T-helper 1 cell (primary cell): ENCODE measurements at places on chromosomes 5 and 9.

DNA sequence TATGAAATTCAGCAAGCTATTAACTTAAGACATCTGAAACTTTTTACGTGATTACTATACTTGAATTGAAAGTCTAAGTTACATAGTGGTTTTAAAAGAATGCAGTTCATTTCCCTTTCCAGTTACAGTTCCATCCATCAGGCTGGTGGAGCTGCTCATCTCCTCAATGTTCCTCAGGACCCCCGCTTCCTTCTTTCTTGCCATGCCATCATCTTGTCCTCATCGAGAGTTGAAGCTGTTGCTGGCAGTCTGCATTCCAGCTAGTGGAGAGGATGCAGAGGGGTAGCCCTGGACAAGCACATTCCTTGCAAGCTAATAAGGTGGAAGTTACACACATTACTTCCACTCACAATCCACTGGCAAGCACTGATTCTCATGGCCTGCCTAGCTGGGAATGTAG, 8.8 kb upstream of the RNF183 start:
- DNase-seq: no peak

GRCh38 chr5:172336264-172336663, 52.7 kb upstream of the UBTD2 start:
- no peak for DNase-seq

DNA sequence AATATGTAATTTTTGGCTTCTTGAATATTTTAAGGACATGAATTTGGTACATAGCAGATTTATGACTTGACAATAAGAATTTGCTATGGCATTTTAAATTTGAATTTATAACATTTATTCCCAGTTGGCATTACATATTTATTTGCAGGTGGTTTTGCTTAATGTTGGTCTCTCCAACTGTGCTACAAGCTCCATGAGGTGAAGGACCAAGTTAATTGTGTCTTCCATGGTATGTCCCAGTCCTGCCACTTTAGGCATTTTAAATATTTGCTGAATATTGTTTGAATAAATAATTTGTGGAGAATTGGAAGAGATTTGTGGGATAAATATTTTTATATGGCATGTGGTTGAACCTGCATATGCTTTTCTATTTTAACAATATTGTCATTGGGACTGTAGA, 253.4 kb upstream of the RIOK2 start:
- DNase-seq: no peak

DNA sequence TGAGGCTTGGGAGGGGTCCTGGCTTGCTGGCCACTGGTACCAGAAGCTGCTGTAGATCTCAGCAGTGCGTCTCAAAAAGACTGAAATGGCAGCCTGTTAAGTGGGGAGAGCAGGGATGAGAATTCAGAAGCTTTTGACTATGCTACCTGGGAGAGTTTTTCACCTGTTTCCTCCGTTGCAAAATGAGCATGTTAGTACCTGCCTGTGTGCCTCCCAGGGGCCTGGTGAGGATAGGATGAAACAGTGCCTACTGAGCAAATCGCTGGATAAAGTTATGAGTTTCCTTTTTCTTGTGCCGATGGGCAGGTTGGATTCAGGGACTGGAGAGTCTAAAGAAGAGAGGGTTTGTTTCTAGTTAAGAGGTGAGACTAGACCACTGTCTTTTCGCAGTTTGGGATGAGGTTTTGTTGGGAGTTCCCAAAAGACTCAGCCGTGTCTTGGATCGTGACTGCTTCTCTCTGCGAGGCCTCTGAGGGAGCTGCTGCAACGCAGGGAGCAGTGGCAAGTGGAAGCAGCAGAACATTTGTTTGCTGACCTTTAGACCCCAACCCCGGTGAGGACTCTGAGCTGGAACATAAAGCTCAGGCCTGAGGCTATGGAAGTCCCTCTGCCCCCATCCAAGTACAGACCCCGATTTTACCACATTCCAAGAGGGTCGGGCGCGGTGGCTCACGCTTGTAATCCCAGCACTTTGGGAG, 1.4 kb downstream of the RALGPS1 start:
- DNase-seq: no peak

GRCh38 chr5:14929293-14930065, 57.9 kb upstream of the ANKH start:
- no peak for DNase-seq

GRCh38 chr5:54630738-54631359, 113.3 kb downstream of the SNX18 start:
- DNase-seq: no peak

DNA sequence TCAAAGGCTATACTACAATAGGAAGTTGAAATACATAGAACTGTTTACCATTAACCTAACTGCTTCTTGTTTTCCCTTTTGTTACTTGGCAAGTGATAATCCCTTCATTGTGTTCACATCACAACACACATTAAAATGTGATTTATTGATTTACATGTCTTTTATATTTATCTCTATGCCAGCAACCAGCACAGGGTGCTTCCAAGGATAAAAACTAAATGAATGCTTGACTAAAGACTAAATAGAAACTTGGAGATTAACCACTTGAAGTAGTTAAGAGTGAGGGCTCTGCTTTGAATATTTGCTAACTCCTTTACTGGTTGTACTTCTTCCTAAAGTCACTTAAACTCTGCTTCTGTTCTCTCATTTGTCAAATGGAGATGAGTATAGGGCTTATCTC, 1730.6 kb downstream of the EFNA5 start:
- DNase-seq: no peak

DNA sequence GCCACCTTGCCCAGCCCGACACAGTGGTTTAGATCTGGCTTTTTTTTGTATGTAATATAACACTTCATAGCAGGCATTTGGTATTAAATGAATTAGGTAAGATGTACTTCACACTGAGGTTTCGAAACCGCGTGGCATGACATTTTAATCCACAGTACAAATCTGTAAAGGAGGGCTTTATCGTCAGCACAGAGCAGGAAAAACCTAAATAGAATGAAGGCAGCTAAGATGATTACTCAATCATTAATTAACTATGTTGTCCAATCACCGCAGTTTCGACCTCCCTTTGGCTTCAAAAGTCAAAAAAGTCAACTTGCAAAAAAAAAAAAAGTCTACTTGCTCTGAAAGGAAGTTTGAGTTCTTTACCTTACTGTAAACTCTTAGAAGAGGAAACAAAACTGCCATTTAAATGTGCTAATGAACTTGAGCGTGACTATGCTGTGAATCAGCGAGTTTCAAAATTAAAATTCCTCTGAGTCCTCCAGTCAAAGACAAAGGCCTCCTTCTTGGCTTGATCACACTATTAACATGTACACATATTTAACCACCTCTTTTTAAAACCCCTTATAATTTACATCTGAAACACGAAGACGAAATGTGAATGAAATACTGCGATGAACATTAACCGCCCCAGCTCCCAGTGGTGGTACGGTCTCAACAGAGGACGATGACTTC, 698 bp upstream of the SEC24A start:
- DNase-seq: no peak

- no peak for DNase-seq
Measured at GRCh38 chr5:33300209-33300742, 140.5 kb upstream of the TARS1 start.

GRCh38 chr9:3751125-3751758, 225.4 kb upstream of the RFX3 start:
- DNase-seq: no peak

- no peak for DNase-seq
Measured at GRCh38 chr9:75941577-75942311, 51.3 kb downstream of the PCSK5 start.

DNA sequence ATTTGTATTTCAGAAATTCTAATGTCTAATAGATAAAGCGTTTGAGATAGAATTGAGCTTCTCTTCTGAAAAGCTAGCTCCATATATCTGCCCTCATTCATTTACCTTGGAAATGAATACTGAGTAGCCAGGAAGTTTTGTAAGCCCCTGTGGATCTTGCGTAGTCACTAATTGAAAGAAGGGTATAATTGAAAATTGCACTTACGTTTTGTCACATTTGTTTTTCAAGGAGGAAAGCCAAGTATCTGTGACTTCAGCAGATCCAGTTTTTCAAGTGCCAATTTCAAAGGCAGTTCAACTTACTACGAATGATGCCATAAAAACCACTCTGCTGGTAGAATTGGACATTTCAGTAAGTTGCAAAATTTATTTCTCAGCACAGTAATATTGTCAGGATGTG, 14.0 kb downstream of the MTRR start:
- DNase-seq: no peak

- DNase-seq: no peak
Measured at GRCh38 chr5:141506381-141507155, 17.7 kb downstream of the PCDHGC5 start.

- no peak for DNase-seq
Measured at GRCh38 chr9:36966371-36967097, 67.5 kb downstream of the PAX5 start.

DNA sequence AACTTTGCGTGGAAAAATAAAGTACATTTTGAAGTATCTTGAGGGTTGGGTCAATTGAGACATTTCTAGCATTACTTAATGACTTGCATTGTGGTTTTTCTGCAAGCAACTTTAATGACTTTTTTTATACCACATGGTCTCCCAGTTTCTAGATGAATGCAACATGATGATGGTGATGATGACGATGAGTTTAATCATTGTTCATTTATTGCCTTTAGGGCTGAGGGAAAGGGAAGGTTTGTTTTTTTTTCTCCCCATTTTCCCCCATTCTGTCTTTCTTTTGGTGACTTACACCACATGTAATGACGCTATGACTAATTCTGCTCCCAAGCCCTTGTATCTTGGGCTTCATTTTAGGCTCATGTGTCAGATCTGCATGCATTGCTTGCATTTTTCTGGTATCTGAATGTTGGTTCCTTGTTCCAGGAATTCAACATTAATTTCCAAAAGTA, 57.7 kb upstream of the NXNL2 start:
- DNase-seq: no peak

DNA sequence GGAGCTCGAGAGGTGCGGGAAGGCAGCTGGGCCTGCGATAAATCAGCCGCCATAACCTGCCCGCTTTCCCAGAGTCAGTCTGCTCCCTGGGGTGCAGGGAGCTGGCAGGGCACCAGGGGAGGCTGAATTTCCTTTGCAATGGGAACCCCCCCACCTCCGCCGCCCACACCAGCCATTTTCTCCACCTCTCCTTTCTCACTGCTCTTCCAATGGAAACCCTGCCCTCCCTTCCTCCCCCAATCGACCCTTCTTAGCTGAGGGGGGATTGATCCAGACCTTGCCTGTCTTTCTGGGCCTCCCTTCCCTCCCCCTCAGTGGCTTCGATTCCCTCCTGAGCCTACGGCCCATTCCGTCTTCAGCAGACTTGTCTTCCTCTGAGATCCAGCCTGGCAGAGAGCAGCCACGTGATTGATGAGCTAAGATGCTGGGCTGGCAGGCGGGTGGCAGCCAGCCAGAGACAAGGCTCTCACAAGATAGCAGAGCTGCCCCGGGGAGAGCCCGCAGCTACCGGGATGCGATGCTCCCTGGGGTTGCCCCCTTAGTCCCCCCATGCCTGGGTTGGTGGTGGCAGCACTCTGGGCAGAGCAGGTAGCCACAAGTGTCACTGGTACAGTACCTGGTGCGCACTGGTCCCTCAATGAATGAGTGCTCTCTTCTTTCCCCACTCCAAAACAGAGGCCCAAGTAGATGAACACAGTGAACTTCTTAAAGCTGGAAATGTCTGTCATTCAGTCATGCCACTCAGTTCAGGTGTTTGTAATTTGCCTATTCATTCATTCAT, 53.7 kb upstream of the FABP6 start:
- no peak for DNase-seq

- DNase-seq: no peak
Measured at GRCh38 chr9:73179589-73179988, 27.9 kb downstream of the ANXA1 start.

DNA sequence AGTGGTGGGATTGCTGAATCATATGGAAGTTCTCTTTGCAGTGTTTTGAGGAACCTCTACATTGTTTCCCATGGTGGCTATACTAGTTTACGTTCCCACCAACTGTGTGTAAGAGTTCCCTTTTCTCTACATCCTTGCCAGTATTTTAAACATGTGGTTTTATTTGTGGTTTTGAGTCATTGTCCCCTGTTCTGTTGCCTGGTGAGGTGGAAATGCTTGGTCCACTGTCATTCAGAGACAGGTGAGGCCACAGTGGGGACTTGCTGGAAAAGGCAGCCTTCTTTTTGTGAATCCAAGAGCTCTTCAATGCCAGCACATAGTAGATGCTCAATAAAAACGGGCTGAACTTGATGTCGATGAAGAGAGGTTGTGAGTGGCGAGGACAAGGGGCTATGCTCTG, 44.2 kb downstream of the SH3PXD2B start:
- DNase-seq: no peak

DNA sequence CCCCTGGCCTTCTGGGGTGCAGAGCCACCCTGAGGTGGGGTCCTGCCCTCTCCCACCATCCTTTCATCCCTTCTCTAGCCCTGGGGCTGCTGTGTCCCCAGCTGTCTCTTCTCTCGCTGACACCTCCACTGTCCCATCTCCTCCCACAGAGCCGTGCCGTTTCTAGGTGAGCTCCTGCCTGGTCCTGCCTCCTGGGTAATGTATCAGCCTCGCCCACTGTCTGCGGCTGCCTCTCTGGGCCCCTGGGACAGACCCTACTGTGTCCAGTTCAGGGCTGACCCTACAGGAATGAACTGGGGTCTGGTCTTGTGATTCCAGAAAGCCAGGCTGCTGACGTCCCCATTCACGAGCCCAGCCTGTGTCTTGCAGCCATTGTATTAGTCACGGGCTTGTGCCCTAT, 4.1 kb downstream of the PAEP start:
- no peak for DNase-seq

- no peak for DNase-seq
Measured at GRCh38 chr5:66877843-66878242, 281.6 kb downstream of the MAST4 start.

DNA sequence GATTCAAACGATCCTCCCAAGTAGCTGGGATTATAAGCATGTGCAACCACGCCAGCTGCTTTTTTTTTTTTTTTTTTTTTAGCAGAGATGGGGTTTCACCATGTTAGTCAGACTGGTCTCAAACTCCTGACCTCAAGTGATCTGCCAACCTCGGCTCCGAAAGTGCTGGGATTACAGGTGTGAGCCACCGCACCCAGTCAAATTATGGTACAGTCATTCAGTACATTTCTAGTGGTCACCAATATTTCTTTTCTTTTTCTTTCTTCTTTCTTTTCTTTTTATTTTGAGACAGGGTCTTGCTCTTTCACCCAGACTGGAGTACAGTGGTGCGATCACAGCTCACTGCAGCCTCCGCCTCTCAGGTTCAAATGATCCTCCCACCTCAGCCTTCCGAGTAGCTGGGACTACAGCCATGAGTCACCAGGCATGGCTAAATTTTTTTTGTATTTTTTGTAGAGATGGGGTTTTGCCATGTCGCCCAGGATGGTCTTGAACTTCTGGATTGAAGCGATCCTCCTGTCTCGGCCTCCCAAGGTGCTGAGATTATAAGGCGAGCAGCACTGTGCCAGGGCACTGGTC, 25.4 kb upstream of the DCP2 start:
- no peak for DNase-seq

DNA sequence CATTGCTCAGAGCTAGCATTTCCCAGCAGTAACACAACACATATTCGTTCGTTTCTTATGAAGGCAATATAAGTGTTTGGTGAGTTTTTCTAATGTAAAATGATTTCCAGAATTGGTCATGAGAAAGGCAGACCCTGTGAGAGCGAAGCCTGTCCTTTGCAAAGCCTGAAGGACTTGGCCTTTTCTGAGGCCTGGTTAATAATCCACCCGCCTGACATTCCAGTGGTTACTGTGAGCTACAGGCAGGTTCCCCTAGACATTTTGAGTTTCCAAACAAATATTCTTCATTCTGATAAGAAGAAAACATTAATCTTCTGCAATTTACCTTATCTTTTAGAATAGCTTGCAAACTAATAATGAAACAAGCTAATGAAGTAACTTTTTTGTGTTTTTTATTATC, 38.0 kb downstream of the ADAMTS16 start:
- DNase-seq: no peak
